ENCODE measurements at places on chromosomes 2 and 18. TPM values are rescaled to one million over a fixed set of nuclear protein-coding genes. Genes with fewer than 3 reads are reported as not detected.

- no peak for DNase-seq
Observed at GRCh38 chr18:52903857-52904256, 563.9 kb downstream of the DCC start.

GRCh38 chr2:182973441-182974352 is 64.6 kb downstream of the NCKAP1 start:
- no peak for DNase-seq

DNA sequence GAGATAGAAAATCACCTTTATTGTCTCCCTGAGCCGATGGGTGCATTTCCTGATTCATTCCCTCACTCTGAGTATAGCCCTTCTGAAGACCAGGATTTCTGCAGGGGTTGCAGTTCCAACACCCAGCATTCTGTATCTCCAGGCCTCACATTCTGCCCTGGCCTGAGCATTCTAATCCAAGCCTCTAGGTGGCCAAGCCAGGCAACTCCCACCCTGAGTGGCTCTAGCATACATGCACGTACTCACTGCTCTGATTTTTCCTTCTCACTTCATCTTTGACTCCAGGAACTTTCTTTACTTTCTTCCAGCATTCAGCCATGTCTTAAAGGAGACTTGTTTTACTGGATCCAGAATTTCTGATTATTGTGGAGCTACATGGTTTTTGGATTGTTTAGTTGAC is 100.7 kb upstream of the STK39 start:
- no peak for DNase-seq

The ANKRD29 gene
- 0.67 TPM for total RNA-seq

DNA sequence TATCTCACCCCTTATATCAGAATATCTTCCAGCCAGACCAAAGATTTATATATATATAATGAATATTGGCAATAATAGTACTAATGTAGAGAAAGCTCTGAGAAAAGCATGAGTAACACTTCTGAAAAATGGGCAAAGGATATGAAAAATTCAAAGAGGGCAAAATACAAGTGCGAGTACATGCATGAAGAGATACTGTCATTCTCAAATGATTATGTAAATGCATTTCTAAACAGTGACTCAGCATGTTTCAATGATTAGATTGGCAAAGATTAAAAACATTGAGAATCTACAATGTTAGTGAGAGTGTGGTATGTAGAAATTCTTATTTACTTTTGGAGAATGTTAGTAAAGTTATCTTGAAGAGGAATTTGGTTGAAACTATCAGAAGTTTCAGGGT is 118.3 kb upstream of the NEDD4L start:
- DNase-seq, result no peak

Measured in Panc1 (cell line).